Aortic smooth muscle cell (primary cell): ENCODE measurements at places on chromosomes 2 and 18. TPM values are rescaled to one million over a fixed set of nuclear protein-coding genes. Genes with fewer than 3 reads are reported as not detected.

ESPNL gene
- 0.06 and 0.40 TPM in 2 replicates for total RNA-seq

PLEK gene
- under 0.01 and 0.13 TPM in 2 replicates for total RNA-seq

PLEKHM3 gene
- total RNA-seq, result 14.9 and 16.7 TPM in 2 replicates

DSC2 gene
- total RNA-seq, result under 0.01 TPM in 1 of 2 replicates, not detected in the other

ABCB11 gene
- not detected in 2 replicates for total RNA-seq

CENPA gene
- total RNA-seq, result 4.2 and 9.0 TPM in 2 replicates

CABLES1 gene
- total RNA-seq, result 19.0 and 20.4 TPM in 2 replicates

KYNU gene
- 0.12 and 0.92 TPM in 2 replicates for total RNA-seq

GREB1 gene
- 0.12 and 0.40 TPM in 2 replicates for total RNA-seq

UGT1A10 gene
- not detected in 2 replicates for total RNA-seq

EGR4 gene
- total RNA-seq, result not detected in 2 replicates

PSMA8 gene
- total RNA-seq, result not detected in 2 replicates

TCF23 gene
- not detected in 2 replicates for total RNA-seq

UXS1 gene
- total RNA-seq, result 23.4 and 28.0 TPM in 2 replicates

AGXT gene
- total RNA-seq, result not detected in 2 replicates

HSBP1L1 gene
- 5.2 and 5.4 TPM in 2 replicates for total RNA-seq

DSG1 gene
- total RNA-seq, result not detected in 2 replicates

MGAT4A gene
- total RNA-seq, result 1.6 and 2.2 TPM in 2 replicates

CCDC102B gene
- total RNA-seq, result 30.0 and 47.6 TPM in 2 replicates

INO80D gene
- total RNA-seq, result 5.3 and 7.3 TPM in 2 replicates

BMP10 gene
- total RNA-seq, result not detected in 2 replicates
